ENCODE measurements at places on chromosomes 5 and 9.

GRCh38 chr5:179880848-179881590, 22.4 kb upstream of the MRNIP start:
- DNase-seq, result no peak

GRCh38 chr5:126359884-126360283, 63.3 kb upstream of the GRAMD2B start:
- no peak for DNase-seq

DNA sequence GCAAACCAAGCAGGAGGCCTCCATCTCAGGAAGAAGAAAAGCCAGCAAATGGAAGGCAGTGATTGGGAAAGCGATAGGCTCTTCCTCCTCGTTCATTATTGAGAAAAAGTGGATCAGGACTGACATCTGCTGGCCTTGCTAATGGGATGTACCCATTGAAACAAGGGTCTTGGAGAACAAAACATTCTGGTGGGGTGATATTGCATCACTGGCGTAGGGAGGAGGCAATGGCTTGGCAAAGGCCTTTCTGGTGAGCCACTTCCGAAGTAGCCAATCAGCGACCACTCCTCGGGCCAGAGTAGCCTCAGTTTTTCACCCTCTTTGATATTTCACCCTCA, 86.7 kb upstream of the NFIB start:
- peak; percentile 74 for DNase-seq

GRCh38 chr9:113886933-113887332, 10.8 kb downstream of the ZNF618 start:
- no peak for DNase-seq

- no peak for DNase-seq
Measured at GRCh38 chr9:27453860-27454553, 70.1 kb upstream of the IFNK start.

GRCh38 chr5:162288647-162289296, 221.2 kb downstream of the GABRG2 start:
- DNase-seq, result no peak

DNA sequence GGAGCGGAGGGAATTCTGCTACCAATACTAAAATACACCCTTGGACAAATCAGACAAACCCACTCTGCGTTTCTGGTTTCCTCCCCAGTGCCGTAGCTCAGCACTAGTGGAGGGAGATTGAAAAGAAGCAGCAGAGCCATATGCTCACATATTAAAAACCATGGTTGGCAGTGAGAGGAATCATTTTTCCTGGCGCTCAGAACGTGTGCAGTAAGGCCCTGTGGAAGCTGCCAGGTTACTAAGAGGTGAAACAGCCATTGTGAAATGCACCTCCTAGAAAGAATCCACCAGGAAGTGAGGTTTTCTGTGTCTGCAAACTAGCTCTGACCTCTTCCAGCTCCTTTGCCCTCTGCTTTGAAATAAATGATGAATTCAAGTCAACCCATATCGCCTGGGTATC, 177.2 kb downstream of the ERCC6L2 start:
- no peak for DNase-seq

DNA sequence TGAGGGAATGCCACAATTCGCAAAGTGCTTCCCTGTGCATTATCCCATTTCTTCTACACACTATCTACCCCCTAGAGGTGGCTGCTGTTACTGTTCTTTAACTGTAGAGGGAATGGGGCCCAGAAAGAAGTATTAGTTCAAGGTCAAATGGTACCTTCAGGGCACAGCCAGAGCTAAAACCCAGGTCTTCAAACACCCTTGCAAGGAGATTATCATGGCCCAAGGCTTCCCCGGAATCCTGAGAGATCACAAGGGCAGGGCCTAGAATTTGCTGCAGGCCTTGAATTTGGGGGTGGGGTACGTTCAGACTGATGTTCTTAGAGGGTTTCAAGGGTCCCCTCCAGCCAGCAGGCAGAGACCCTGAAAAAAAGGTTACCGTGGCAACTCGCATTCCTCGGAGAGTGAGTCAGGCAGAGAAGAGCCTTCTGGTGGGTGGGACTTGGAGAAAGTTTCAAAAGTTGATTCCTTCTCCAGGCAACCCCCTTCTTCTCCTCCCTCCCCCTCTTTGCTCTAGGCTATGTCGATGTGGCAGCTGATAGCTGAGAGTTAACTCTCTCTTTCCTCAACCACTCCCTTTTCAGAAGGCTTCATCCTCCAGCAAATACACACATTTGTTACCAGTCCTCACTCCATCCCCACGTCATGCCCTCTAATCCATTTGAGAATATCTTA, 1.9 kb downstream of the SPARC start:
- no peak for DNase-seq

DNA sequence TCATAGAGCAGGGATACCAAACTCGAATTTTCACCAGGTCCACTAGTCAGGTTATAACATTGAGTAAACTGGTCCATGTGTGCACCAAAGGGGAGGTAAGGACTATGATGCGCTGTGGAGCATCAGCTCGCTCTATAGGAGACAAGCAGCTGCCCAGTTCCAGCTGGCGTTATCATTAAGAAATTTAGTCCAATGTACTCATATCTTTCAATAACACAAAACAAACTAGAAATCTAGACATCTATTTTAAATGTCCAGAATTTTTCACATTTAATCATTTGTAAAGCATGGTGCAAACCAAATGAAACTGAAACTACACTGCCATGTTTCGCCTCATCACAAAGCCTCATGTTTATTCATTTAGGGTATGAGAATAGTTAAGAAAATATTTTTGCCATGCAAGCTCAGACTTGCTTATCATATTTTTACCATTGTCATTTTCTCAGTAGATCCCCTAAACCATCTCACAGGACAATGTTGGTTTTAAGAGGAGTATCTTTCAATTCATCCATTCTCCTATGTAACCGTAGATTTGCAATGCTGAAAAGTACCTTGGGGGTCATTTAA, 50.9 kb downstream of the ZNF474 start:
- no peak for DNase-seq

DNA sequence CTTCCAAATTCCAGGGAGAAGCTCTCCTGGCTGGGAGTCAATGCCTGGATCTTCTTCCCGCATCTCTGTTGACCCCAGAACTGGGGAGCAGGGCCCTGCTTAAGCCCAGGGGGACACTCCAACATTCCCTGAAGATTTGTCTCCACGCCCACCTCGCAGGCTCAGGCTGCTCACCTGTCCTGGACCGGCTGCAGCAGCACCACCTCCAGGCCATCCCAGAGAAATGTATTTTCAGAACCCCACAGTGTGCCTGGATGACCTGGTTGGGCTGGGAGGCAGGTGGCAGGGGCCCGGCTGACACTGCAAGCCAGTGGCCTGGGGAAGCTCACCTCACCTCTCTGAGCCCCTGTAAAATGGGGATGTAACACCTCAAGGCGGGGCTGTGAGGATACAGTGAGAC, 27.1 kb upstream of the ZBTB43 start:
- DNase-seq, result no peak

GRCh38 chr5:170782438-170782837, 1.1 kb upstream of the GABRP start:
- DNase-seq, result peak; percentile 85

- DNase-seq, result no peak
Measured at GRCh38 chr5:151078490-151079262, 2.2 kb downstream of the TNIP1 start.

- DNase-seq, result no peak
Measured at GRCh38 chr5:173780235-173781234, 107.6 kb upstream of the CPEB4 start.

DNA sequence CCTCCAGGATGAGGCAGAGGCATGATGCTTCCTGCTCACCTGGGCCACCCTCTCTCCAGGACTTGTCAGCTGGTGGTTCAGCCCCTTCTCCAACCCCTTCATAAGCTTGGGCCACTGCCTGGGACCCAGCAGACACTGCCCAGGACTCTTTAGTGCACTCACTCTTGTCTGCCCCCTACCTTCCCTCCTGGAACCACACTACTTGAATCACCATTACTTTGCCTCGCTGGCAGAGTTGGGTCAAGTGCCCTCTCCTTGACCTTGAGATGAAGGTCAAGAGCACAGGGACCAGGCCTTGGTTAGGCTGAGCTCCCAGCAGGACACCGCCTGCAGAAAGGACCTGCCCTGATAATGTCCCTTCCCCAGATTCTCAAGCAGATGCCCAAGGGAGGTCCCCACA, 8.5 kb upstream of the ENDOG start:
- DNase-seq, result no peak

DNA sequence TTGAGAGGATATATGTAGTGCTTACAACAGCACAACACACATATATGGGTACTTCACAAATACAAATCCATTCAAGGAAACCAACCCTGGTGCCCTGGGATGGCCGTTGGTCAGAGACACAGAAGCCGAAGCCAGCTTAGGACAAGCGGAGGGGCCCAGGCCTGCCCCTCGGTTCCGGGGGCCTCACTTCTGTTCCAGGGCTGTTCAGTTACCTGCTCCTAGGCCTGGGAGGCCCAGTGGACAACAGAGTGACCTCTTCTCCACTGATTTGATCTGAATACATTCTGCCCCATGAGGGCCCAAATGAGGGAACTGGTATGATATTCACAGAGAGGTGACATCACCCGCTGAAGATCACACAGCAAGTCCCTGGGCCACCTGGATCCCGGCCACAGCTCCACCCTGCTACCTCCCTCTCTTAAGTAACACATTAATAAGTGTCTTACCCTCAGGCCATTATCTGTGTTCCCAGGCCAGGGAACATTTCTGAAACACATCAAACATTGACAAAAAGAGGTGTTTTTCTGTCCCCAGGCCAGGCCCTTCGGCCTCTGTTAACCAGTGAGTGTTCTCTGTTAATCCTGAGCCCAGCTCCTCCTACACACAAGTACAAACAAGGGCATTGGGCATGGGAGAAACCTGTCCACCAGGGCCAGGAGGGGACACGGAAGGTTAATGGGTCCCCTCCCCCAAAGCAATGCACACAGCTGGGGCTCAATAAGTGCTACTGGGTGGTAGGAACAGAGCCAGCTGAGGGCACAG, 4.5 kb upstream of the GRHPR start:
- DNase-seq, result no peak

DNA sequence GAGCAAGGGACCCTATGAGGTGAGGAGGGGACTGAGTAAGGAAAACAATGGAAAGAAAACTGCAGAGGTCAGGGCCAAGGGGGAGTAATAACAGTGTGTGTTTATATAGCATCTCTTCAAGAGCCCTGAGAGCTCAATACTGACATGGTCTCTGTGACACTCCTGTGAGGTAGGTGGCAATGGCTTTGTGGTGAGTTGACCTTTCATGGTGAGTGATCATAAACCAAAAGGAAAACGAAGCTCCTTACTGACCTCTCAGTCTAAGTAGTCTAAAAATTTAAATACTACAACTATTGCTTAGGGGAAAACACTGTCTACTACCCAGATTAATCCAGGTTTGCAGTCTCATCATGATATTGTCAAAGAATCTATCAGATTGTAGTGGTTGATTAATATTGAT, 130.9 kb downstream of the SNCAIP start:
- no peak for DNase-seq

GRCh38 chr5:177966009-177966838, 29.8 kb downstream of the PROP1 start:
- no peak for DNase-seq

- peak; percentile 85 for DNase-seq
Measured at GRCh38 chr9:100111235-100111634, 12.2 kb downstream of the INVS start.

DNA sequence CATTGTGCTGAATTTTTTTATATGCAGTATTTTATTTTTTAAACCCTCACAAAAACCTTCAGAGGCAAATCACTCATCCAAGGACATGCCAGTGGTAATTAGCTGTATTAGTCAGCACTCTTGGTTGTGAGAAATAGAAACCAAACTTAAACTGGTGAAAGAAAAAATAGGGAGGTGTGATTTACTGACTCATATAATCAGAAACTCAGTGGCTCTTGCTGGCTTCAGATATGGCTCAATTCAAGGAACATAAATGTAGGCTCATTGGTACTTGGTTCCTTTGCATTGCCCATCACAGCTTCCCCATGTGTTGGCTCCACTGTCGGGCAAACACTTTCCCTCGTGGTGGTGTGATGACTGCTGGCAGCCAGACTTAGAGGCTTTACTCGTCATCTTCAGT, 497.2 kb downstream of the MAT2B start:
- DNase-seq, result no peak

- DNase-seq, result peak; percentile 29
Measured at GRCh38 chr9:8534828-8535227, 735.2 kb upstream of the DMAC1 start.

DNA sequence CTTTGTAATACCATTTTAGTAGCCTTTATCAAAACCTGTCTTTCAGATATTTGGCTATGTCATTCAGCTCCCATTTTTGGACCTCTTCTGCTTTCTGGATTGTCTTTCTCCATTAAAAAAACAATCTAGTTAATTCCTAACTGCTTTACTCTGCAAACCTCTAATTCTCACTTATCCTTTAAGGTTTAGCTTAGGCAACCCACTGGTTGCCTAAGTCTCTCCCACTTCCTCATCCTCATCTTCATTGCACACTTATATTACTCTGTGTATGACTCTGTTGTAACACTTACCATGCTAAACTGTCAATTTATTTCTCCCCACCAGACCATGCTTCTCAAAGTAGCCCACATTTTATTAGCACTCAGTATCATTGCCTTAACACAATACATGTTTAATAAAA, 205.0 kb upstream of the DMRTA1 start:
- no peak for DNase-seq
